ENCODE measurements at places on chromosomes 2 and 18.

DNA sequence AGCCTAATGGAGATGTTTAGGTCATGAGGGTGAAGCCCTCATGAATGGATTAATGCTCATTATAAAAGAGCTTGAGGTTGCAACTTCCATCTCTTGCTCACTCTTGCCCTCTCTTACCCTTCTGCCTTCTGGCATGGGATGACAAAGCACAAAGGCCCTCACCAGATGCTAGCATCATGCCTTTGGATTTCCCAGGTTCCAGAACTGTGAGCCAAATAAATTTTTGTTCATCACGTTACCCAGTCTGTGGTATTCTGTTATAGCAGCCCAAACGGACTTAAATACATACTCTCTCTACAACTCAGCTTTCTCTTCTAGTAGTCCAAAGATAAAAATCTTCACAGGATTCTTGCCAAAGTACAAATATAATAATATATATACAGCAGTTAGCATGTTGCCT is 75.8 kb downstream of the LNPK start:
- no peak for DNase-seq

DNA sequence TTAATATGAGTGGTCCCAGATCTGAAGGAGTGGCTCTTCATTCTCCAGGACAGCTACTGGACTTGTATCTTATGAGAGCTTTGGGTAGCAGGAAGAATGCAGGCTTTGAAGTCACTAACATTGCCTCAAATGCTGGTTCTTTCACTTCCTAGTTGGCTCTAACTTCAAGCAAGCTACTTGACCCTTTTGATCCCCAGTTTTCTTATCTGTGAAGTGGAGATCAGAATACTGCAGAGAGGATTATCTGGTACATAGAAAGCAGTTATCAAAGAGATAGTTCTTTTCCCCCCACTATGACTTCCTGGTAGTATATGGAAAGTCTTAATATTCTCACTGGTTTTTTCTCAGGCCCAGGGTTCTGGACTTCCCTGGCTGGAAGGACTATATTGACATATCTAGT is 3.4 kb upstream of the PLCL1 start:
- no peak for DNase-seq

- no peak for DNase-seq
These were observed 220.9 kb upstream of the EPHA4 start for GRCh38 chr2:221792971-221793521.

GRCh38 chr2:106189764-106190468 is 4.2 kb downstream of the UXS1 start:
- no peak for DNase-seq

GRCh38 chr18:52657043-52657805 is 317.2 kb downstream of the DCC start:
- DNase-seq = no peak

- DNase-seq = no peak
These were observed 40.8 kb upstream of the RAB6D start for GRCh38 chr2:131404753-131405152.

DNA sequence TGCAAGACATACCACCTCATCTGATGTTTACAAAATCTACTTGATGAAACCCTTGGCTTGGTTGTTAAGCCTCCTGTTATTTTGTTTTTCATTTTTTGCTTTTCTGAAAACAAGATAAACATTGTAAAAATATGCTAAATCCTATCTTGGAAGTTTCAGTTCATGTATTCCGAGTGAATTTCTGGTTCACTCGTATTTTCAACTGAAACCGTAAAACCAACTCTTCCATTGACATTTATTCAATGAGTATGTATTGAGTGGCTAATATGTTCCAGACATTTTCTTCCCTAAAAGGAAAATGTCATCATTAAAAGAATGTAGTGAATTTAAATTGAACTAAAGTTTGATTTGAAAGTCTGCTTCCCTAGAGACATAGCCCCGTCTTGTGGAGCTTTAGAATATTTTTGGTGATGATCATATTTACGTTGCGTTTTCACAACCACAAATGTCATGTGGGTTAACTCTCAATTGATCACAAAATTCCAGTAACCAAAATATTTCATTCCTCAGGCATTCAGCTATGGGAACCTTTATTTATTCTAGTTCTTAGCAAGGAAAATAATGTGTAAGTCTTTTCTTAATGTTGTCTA is 204.2 kb downstream of the MBD2 start:
- no peak for DNase-seq

DNA sequence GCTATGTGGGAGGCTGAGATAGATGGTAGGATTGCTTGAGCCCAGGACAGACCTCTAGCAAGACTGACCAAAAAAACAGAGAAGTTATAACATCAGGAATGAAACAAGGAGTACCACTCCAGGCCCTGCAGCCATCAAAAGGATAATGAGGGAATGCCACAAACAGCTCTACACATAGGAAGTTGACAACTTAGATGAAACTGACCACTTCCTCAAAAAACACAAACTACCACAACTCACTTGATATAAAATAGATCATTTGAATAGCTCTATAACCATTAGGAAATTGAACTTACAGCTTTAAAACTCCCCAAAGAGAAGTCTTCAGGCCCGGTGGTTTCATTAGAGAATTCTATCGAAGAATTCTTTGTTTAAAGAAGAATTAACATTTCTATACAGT is 12.9 kb upstream of the ESPNL start:
- DNase-seq = no peak

- no peak for DNase-seq
These were observed 367.5 kb upstream of the FIGN start for GRCh38 chr2:164103271-164103670.

DNA sequence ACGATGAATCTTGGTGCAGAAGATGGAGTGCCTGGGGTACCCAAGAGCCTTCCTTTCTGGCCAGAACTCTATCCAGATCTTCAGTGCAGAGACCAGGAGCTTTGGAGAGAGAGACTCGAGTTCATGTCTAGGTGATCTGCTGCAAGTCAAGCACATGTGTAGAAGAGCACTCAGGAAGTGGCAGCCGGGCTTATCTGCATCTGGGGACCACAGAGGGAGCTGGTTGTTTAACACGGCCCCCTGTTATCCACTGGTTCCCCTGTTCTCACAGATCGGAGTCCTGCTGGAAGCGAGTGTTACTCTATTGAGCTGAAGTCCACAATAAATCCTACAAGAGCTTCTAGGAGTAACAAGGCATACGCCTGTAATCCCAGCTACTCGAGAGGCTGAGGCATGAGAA is 128.3 kb downstream of the ACOXL start:
- no peak for DNase-seq

GRCh38 chr18:1511619-1512311 is 607.1 kb downstream of the ADCYAP1 start:
- DNase-seq = no peak

DNA sequence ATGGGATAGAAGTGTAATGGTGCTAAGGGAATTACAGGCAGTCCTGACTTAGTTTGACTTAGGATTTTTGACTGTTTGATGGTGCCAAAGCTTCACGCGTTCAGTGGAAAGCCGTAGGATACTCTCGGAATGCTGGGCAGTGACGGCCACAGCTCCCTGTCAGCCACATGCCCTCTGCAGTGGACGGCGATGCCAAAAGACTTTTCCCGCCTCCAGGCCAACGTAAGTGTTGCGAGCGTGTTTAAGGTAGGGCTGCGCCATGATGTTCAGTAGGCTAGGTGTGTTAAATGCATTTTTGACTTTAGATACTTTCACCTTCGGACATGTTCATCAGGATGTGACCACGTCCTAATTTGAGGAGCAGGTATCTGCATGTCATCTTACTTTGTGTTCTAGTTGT is 63.4 kb downstream of the DCDC2C start:
- no peak for DNase-seq

DNA sequence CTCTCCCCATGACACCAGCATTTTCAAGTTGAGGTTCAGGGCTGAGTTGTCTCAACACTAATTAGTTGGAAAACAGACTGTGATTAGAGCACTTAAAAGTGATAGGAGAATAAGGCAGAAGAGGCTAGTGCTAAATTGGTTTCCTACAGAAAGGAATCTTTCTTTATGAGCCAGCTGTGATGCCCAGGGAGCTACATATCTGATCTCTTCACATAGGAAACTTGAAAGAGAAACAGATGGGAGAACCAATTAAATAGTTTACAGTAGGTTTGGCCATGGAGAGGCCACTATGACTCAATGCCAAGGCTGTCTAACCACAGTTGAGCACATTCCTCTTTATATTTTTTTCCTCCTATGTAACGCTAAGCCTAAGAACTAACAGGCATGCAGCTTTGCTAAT is 418.3 kb upstream of the CYRIA start:
- DNase-seq = no peak

DNA sequence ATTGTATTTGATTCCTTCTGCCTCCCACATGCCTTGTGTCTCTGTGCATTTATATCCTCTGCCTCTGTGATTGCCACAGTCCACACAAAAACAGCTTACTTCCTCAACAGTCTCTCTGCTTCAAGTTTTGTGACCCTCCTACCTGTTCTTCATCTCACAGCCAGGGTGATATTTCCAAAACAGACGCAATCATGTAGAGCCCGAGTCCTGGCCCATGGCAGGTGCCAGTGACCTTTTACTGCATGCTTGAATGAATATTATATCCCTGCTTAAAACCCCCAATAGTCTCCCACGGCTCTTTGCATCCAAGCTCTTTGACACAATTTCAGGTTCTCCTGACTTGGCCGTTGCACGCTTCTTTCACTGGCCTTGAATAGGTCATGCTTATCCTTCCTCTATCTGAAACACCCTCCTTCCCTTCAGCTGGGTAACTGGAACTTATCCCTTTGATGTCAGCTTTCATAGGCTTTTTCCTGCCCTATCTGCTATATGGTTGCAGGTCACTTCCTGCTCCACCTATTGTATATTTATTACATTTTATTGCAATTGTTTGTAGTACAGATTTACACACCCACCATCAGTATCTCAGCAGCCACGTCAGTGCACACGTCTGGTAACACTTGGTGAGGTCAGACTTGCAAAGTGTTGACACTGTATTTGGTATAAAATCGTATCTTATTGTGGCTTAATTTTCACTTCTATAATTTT is 29.7 kb upstream of the IL1B start:
- no peak for DNase-seq

DNA sequence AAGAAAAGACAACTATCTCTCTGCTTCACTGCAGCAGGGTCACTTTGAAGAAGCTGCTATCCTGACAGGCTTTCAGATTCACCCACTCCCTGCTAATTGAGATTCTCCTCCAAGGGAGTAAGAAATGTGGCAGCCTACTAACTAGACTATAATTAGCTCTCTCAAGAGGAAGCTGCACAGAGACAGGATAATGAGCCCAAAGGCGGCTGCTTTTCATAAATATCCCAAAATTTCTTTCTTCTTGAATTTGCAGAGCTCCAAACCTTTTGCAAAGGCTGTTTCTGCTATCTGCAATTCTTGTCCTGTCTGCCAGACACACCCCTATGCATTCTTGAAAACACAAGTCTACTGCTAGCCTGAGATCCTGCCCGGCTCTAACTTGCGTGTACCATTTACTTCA is 54.0 kb upstream of the RNU4ATAC start:
- no peak for DNase-seq

GRCh38 chr2:132824716-132825115 is 154.7 kb upstream of the LYPD1 start:
- DNase-seq = no peak

Measured in stimulated activated CD4-positive, alpha-beta T cell treated with anti-CD3 and anti-CD28 coated beads, TNF-alpha, amount 100 ng/mL, for 24 hours (primary cell).